Stomach (tissue), 19 donors: ENCODE measurements at places on chromosomes 1 and 21. TPM values are rescaled to one million over a fixed set of nuclear protein-coding genes. Genes with fewer than 3 reads are reported as not detected.
A peak's percentile ranks its signal among the peaks of the same experiment; 100 is the strongest.

DNA sequence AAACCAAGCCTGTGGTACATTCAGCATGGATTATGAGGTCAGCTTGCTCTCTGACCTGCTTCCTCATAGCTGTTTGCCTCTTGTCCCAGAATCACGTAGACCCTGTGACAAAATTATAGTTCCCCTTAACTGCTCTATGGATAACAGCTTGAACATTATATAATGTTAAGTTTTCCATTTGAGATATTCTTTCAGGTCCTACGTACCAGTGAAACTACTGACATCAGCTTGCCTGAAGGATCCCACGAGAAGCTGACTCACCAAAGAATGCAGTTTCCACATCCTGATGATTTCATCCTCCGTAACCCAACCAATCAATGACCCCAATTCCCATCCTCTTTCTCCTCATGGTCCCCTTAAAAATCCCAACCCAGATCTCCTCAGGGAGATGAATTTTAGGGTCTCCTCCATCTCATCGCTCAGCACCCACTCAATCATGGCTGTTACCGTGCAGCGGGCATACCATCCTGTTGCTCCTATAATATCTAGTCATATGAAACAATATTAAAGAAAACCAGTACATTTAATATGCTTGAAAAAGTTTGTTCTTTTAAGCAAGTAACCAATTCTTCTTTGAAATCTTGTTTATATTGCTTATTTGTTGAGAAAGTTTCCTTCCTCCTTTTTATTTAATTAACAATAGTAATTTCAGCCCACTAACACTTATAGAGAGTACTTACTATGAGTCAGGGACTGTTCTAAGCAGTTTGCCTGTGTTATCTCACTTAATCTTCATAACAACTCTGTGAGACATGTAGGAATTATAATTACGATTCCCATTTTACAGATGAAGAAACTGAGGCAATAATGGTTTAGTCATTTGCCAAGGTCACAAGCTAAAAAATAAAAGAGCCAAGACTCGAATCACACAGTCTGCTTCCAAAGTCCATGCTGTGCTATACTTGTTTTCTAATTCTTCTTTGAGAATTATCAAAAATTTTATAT is 27.4 kb downstream of the CHML start:
- DNase-seq, result no peak

- DNase-seq, result peak; percentile 23
Observed at GRCh38 chr1:58155418-58156123, 391.0 kb downstream of the OMA1 start.

GRCh38 chr1:171935664-171936063 is 94.4 kb downstream of the DNM3 start:
- no peak for DNase-seq

- no peak for DNase-seq
Observed at GRCh38 chr1:88472298-88472697, 211.8 kb upstream of the PKN2 start.

DNA sequence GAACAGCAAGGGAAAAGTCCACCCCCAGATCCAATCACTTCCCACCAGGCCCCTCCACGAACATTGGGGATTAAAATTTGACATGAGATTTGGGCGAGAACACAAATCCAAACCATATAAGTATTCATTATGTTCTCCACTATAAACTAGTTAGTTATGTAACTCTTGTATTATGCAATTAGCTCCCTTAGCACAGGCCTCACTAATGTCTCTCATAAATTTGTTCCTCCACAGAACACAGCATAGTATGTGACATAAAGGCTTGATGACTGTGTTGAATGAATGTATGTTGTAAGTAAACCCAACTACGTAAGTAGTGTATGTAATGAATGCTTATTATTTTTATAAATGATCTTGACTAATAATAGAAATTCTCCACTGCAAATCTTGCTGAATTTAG is 223.3 kb upstream of the ZRANB2 start:
- DNase-seq, result no peak

- DNase-seq, result no peak
Observed at GRCh38 chr21:27693376-27693775, 726.5 kb upstream of the ADAMTS5 start.

DNA sequence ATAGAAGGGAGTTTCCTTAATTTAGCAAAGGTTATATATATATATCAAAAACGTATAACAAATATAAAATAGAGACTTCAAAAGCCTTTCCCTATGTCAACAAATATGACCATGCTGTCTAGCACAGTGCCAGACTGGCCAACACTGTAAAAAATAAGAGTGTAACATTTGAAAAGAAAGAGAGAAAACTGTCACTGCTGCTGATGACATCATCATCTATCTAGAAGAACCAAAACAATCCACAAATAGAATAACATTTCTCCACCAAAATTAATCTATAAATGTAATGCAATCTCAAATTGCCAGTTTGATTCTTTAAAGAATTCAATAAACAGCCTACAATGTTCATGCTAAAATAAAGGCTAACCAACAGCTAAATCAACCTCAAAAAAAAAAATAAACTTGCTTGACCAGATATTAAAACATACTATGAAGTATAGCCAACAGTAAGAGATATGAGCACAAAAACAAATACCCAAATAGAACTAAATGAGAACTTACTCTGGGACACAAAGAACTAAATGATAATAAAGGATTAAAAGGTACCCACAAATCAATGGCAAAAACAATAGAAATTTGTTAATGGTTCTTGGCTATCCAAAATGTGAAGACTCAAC is 50.2 kb downstream of the ENAH start:
- DNase-seq, result no peak

GRCh38 chr21:39720126-39720778 is 24.7 kb upstream of the IGSF5 start:
- no peak for DNase-seq

Gene AMY2B
- total RNA-seq, result 91.0 TPM

DNA sequence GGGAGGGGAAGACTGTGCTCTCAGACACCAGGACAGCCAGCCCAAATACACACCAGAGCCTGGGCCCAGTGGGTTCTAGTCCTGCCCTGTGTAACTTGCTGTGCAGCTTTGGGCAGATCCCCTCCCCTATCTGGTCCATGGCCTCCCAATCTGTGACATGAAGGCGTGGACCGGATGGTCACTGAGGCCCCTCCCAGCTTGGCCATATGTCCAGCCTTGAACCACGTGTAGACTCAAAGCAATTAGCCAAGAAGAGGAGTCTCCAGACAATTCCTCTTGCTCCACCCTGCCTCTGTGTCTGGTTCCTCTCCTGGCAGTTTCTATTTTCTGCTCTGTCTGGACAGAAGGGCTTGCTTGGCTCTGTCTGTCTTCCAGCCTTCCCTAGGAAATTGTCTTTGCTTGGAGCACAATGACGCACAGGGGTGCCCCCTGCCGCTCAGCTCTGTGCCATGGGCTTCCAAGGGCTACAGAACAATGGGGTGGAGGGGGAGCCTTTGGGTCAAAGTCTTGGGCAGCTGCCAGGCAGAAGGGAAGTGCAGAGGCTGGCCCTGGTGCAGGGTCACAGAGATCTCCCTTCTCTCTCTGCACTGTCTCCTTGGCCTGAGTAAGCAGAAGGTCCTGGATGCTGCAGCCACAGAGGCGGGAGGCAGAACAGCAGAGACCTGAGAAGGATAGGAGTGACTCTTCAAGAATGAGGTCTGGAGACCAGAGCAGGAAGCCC is 66.1 kb downstream of the TENT5C start:
- peak; percentile 80 for DNase-seq
